ENCODE measurements at places on chromosomes 11 and 22. TPM values are rescaled to one million over a fixed set of nuclear protein-coding genes. Genes with fewer than 3 reads are reported as not detected.

DNA sequence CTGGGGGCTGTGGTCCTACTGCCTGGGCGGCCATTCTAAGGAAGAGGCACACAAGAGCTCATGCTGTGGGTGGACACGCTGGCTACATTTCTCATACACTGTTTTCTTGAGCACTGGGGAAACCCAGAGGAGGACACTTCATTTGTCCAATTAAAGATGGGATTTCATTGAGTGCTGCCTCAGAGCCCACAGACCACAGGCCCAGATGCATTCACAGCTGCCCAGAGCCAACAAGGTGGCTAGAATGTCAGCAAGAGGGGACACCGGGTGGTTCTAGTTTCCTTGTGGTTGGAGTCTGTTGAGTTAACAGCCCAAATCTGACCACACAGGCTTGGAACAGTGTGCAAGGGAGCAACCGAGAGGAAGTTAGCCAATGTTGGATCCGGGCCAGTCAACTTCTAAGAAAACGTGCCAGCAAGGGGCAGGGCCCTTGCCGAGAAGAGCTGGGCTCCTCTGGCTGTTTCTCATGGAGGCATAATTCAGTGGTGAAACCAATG lies 35.0 kb upstream of the SORL1 start:
- DNase-seq, result peak; percentile 93

GRCh38 chr22:37860796-37861421 lies 11.7 kb downstream of the EIF3L start:
- no peak for DNase-seq

- no peak for DNase-seq
Observed at GRCh38 chr11:70112017-70112434, 33.9 kb downstream of the ANO1 start.

DNA sequence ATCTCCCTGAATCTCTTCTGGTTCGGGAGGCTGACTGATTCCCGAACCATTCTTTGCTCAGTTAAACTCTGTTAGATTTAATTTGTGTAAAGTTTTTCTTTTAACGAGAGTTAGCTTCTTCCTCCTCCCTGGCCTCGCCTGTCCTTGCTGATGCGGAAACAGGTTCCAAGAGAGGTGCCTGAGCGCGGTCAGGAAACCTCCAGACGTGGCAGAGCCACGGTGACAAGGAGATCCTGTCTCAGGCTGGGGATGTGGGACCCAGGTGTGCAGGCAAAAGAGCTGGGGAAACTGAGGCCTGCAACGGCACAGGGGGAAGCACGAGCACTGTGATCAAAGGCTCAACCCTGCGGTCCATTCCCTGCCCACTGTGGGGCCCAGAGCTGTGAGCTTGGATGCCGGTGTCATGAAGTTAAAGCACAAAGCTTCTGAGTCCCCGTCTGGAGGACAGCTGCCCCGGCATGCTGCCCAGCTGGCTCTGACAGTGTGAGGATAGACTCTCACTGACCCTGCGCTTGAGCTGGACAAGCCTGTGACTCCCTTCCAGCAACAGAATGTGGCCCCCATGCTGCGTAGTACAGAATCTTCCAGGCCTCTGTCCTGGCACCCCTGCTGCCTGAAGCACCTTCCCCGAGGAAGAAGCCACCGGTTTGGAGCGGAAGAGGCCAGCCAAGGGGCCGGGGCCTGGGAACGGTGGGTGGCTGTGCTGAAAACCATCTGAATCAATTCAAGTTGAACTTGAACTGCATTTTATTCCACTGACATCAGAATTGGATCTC lies 960.6 kb downstream of the BRD1 start:
- DNase-seq, result no peak

DNA sequence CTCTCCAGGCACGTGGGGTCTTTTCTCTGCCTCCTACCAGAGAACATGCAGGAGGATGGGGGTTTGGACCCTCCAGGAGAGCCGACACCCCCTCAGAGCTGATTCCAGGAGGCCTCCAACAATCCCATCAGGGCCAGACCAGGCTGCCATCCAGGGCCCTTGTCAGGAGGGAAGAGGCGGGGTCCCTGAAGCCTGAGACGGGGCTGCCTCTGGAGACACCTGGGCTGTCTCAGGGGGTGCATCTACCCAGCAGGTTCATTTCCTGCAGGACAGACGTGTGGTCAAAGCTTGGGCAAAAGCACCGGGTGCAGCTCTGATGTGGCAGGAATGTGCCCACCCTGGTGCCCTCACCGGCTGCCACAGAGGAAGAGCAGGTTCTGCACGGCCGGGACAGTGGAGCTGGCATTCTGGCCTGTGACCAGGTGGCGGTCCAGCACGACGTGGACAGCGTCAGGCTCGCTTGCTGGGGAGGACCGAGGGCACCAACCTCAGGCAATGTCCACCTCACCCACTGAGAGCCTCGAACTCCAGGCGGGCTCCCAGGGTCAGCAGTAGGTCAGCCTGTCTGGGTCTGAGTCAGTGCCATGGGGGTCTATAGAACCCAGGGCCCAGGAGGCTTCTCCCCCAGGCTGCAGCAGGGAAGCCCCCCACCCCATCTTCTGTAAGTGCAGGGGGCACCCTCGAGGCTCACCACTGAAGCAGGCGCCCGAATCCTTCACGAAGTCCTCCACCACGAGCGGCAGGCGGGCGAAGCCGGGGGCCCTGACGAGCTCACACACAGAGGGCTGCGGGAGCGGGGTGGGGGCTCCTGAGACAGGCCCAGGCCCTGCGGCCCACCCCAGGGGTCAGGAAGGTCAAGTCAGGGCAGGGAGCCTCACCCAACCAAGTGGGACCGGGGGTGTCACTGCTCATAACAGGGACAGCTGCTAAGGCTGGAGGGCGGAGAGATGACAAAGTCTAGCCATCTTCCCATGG lies 6.4 kb downstream of the GATD1 start:
- DNase-seq, result no peak

Gene TIRAP
- total RNA-seq, result 18.5 TPM

GRCh38 chr11:85930879-85931366 lies 75.7 kb downstream of the CCDC83 start:
- no peak for DNase-seq

GRCh38 chr11:35031867-35032266 lies 107.1 kb upstream of the CD44 start:
- DNase-seq, result no peak

- DNase-seq, result no peak
Observed at GRCh38 chr11:112797648-112798293, 163.4 kb upstream of the NCAM1 start.

- DNase-seq, result no peak
Observed at GRCh38 chr11:6402061-6402470, 11.8 kb downstream of the SMPD1 start.

Measured in mucosa of descending colon (tissue), 3 donors.